Chondrocyte (in vitro differentiated cells): ENCODE measurements at places on chromosomes 16 and 17. TPM values are rescaled to one million over a fixed set of nuclear protein-coding genes. Genes with fewer than 3 reads are reported as not detected.

DNA sequence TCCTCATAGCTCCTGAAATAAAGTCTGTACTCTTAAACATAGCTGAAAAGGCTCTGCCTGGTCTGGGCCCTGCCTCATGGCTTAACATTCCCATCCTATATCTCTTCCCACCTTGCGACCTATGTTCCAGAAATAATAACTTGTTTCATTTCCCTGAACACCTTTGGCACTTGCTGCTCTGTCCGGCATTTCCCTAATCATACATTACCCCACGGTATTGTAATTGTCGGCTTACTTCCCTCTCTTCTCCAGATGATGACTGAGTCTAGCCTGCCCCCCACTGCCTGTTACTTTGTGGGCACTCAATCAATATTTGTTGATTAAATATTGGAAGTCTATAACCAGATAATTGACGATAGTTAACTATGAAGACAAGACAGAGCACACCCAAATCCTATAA, 23.3 kb upstream of the SUPT4H1 start:
- H3K36me3 ChIP-seq, result no peaks in the 10 kb centered on the region
- no peaks in the 10 kb centered on the region for H3K27me3 ChIP-seq
- H3K4me1 ChIP-seq, result no peaks in the 10 kb centered on the region

- peak overlapping the region; percentile 99 for H3K4me3 ChIP-seq
- peak overlapping the region; percentile 95 for H3K27ac ChIP-seq
- no peaks in the 10 kb centered on the region for H3K27me3 ChIP-seq
- peak; percentile 96 for DNase-seq
These were observed 6.2 kb downstream of the COL1A1 start for GRCh38 chr17:50194934-50195865.

- no peak within 1 kb of the TSS for H3K27ac ChIP-seq
- no peak for DNase-seq
- H3K27me3 ChIP-seq, result no peaks in the 10 kb centered on the region
- peaks cover 5% of the 10 kb centered on the region for H3K4me1 ChIP-seq
- H3K4me3 ChIP-seq, result no peak within 1 kb of the TSS
- no peaks in the 10 kb centered on the region for H3K36me3 ChIP-seq
These were observed at the start of gene KRTAP1-5 for GRCh38 chr17:41026715-41027471. Gene KRTAP1-5, minus strand, starts transcription at chr17:41027208. Its CDS starts 53 bp downstream, at chr17:41027155.

- H3K36me3 ChIP-seq, result peaks cover 6% of the 10 kb centered on the region
- H3K27me3 ChIP-seq, result no peaks in the 10 kb centered on the region
- H3K4me3 ChIP-seq, result peak overlapping the region; percentile 2
- no peak for DNase-seq
These were observed 16.7 kb upstream of the SLC12A3 start for GRCh38 chr16:56848029-56848936.

- H3K36me3 ChIP-seq, result peaks cover 3% of the 10 kb centered on the region
- H3K4me1 ChIP-seq, result no peaks in the 10 kb centered on the region
- H3K27ac ChIP-seq, result no peak overlapping the region
- no peak overlapping the region for H3K4me3 ChIP-seq
- no peak for DNase-seq
- no peaks in the 10 kb centered on the region for H3K27me3 ChIP-seq
These were observed 82.1 kb downstream of the MSI2 start for GRCh38 chr17:57338257-57338914.

GRCh38 chr16:29116980-29117379, 132.1 kb downstream of the LAT start:
- H3K36me3 ChIP-seq, result no peaks in the 10 kb centered on the region
- DNase-seq, result no peak
- H3K27me3 ChIP-seq, result no peaks in the 10 kb centered on the region
- H3K27ac ChIP-seq, result no peak overlapping the region
- peaks cover 12% of the 10 kb centered on the region for H3K4me1 ChIP-seq

DNA sequence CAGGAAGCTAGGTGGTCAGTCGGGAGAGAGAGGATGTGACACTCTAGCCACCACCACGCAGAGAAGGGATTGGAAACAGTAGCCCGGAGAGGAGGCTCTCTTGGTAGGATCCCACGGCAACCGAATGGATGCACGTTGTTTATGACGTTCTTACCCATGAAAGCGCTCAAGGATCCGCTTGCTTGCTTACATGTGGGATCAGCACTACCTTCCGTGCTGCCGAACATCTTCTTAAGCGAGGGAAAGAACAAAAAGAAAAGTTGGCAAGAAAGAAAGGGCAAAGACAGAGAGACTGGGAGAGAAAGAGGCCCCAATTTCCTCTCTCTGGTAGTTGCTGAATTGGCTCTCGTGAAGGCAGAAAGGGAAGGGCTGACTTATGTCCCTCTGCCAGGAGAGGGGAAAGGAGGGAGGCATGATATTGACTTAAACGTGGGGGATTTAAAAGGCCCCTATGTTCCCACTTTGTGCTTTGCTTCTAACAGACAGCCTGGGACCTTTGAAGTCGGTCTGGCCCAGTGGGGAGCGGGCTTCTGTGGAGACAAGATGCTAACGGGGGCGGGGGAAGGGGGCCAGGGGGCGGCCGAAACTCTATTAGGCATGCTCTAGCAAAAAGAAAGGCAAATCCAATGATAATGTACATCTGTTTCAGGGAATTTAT, 35.4 kb downstream of the SNX20 start:
- peaks cover 4% of the 10 kb centered on the region for H3K36me3 ChIP-seq
- H3K27ac ChIP-seq, result no peak overlapping the region
- H3K4me1 ChIP-seq, result peaks cover 5% of the 10 kb centered on the region

DNA sequence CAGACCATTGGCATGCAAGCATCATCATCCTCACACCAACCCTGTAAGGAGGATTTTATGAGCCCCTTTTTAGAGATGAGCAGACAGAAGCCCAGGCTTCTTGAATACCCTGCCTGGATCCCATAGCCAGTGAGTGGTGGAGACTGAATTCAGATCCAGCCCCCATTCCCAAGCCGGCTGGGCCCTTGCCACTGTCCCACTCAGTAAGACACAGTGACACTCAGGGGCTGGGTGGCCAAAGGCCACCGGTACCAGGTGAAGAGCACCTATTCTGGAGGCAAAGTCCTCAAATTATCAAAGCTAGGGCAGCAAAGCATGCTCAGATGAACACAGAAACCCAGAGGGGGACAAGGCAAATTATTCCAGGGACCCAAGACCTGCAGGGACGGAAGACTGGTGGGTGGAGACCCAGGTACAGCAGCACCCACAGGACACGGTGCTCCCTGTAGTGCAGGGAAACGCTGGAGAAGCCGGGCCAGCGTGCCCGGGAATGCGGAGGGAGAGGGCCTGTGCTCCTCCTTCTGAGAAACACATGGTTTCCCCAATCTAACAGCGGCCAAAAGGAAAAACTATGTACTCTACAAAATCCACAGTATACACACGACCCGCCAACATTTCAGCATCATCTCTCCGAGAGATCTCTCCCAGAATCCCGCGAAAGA, 33.2 kb upstream of the CRHR1 start:
- DNase-seq, result no peak
- no peak overlapping the region for H3K27ac ChIP-seq
- no peak overlapping the region for H3K4me3 ChIP-seq
- no peaks in the 10 kb centered on the region for H3K4me1 ChIP-seq

The OTOA gene
- total RNA-seq, result 0.10 TPM in 1 of 3 replicates, not detected in the others

GRCh38 chr16:85483424-85483823, 129.7 kb upstream of the GSE1 start:
- peaks cover 3% of the 10 kb centered on the region for H3K27me3 ChIP-seq
- DNase-seq, result no peak
- no peak overlapping the region for H3K4me3 ChIP-seq
- H3K4me1 ChIP-seq, result peaks cover 12% of the 10 kb centered on the region

The TEX14 gene
- total RNA-seq, result 0.05 to 0.08 TPM in 2 of 3 replicates, not detected in the other

The BCL6B gene
- not detected in 3 replicates for total RNA-seq

The OR1F1 gene
- total RNA-seq, result 0.37 to 0.38 TPM in 2 of 3 replicates, not detected in the other

GRCh38 chr17:41537614-41537954, 9.5 kb upstream of the KRT19 start:
- H3K4me3 ChIP-seq, result no peak overlapping the region
- no peak overlapping the region for H3K27ac ChIP-seq
- peak; percentile 36 for DNase-seq
- H3K27me3 ChIP-seq, result peaks cover 3% of the 10 kb centered on the region

DNA sequence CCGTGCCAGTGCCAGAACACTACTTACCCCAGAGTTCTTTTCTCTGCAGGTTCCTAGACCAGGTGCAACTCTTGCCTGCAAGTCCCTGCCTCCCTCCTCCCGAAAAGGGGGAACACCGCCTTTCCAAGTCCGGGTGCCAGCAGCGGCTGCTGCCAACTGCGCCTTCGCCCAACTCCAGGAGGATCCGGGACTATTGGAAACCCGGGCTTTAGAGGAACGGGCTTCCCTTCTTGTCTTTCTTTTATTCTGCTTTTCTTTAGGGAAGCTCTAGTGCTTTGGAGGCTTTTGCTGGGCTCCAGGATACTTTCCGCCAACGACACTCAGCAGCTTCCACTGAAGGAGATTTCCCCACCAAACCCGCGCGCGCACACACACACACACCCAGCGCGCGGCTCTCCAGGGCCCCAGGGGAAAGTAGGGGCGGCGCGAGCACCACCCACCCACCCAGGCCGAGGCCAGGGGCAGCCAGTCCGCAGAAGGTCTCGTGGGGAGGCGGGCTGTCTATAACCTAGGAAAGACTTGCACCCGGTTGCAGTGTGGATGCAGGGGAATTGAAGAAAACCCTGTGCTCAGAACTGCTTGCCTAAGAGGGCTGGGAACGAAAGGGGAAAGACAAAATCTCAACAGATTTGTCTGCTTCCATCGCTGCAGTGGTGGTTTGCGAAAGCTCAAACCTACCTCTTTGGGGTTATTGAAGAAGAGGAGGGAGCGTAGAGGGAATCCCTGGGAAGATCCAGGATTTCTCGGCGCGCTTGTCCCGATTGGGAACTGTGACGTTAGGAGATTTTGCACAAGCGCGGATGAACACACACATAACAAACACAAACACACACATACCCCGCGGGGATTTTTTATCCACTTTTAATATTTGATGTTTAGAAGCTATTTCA, 977 bp upstream of the CA10 start:
- DNase-seq, result peak; percentile 71
- H3K36me3 ChIP-seq, result peaks cover 2% of the 10 kb centered on the region
- H3K27ac ChIP-seq, result no peak overlapping the region
- H3K4me3 ChIP-seq, result no peak overlapping the region
- peaks cover 10% of the 10 kb centered on the region for H3K4me1 ChIP-seq

The TNFRSF17 gene
- not detected in 3 replicates for total RNA-seq

- H3K27ac ChIP-seq, result peak overlapping the region; percentile 81
- peaks cover 21% of the 10 kb centered on the region for H3K4me1 ChIP-seq
- H3K27me3 ChIP-seq, result no peaks in the 10 kb centered on the region
These were observed 3.5 kb downstream of the MARVELD3 start for GRCh38 chr16:71629278-71630016.

DNA sequence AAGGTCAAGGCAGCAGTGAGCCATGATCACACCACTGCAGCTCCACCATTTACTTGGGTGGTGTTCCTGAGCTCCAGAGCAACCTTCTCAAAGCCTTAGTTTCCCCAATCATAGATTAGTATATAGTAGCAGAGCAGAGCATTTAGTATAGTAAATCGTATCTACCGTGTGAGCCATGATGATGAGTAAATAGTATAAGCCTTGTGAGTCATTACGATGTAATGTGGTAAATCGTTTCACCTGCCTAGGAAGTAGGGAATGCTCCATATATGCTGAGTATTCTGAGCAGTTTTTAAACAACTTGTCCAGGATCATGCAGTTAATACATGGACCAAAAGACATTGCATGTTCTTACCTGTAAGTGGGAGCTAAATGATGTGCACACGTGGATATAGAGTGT, 66.4 kb downstream of the SCNN1B start:
- H3K4me3 ChIP-seq, result no peak overlapping the region
- no peak overlapping the region for H3K27ac ChIP-seq
- peaks cover 18% of the 10 kb centered on the region for H3K27me3 ChIP-seq
- H3K36me3 ChIP-seq, result no peaks in the 10 kb centered on the region
- no peak for DNase-seq
- H3K4me1 ChIP-seq, result no peaks in the 10 kb centered on the region
